ENCODE measurements at places on chromosomes 13 and 19. TPM values are rescaled to one million over a fixed set of nuclear protein-coding genes. Genes with fewer than 3 reads are reported as not detected.

The PSG6 gene
- not detected for total RNA-seq

The CYSLTR2 gene
- 1.5 TPM for total RNA-seq

The CCDC8 gene
- total RNA-seq: 7.7 TPM

The PROSER3 gene
- total RNA-seq: 6.4 TPM

The LILRA5 gene
- total RNA-seq: not detected

The VRK3 gene
- 22.2 TPM for total RNA-seq

The LILRB2 gene
- 0.27 TPM for total RNA-seq

The EPSTI1 gene
- total RNA-seq: 0.73 TPM

The ZNF221 gene
- 28.4 TPM for total RNA-seq

The RFPL4AL1 gene
- total RNA-seq: not detected

The NLRP7 gene
- not detected for total RNA-seq

The DAPK3 gene
- 45.4 TPM for total RNA-seq

The ZNF132 gene
- 16.2 TPM for total RNA-seq

The MAP2K2 gene
- 51.0 TPM for total RNA-seq

The POU4F1 gene
- total RNA-seq: 0.18 TPM
